ENCODE measurements at places on chromosomes 7 and 10.

- DNase-seq, result no peak
These were observed 142.8 kb upstream of the CALCR start for GRCh38 chr7:93717217-93717900.

DNA sequence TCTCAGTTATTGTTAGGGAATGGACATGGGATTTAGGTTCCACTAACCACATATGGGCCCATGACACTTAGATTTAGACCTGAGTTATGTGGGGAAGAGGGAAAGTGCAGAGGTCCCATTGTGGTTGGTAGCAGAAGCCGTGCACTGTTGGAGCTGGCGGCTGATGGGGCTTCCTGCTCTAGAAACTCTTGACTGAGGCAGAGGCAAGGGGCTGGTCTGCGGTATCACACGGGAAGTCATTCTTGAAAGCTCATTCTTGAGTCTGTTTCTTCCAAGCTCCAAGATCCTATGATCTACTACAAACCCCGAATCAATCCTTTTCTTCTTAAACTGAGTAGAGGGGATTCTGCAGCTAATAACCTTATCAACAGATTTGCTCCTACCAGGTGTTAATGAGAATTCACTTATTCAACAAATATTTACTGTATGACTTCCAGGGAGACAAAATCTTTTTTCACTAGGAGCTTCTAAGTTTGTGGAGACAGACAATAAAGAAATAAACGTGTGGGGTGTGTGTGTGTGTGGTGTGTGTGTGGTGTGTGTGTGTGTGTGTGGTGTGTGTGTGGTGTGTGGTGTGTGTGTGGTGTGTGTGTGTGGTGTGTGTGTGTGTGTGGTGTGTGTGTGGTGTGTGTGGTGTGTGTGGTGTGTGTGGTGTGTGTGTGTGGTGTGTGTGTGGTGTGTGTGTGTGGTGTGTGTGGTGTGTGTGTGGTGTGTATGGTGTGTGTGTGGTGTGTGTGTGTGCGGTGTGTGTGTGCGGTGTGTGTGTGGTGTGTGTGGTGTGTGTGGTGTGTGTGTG is 57.1 kb downstream of the AOC1 start:
- DNase-seq, result no peak

- DNase-seq, result no peak
These were observed 295.8 kb upstream of the LRRTM3 start for GRCh38 chr10:66629996-66630395.

DNA sequence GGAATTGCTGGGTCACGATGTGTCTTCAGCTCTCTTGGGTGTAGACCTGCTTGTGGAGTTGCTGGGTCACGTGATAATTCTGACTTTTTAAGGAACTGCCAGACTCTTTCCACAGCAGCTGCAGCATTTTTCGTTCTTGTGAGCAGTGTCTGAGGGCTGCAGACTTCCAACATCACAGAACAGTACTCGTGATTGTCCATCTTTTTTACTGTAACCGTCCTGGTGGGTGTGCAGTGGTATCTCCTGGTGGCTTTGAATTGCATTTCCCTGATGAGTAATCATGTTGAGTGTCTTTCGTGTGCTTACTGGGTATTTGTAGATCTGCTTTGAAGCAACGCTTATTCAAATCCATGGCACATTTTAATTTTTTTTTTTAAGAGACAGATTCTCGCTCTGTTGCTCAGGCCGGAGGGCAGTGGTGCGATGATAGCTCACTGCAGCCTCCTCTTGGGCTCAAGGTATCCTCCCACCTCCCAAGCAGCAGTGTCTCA is 22.7 kb downstream of the INPP5A start:
- DNase-seq, result no peak

GRCh38 chr10:49817845-49818244 is 55.7 kb upstream of the OGDHL start:
- no peak for DNase-seq

- no peak for DNase-seq
These were observed 68.2 kb upstream of the AGK start for GRCh38 chr7:141483044-141483443.

GRCh38 chr10:26839966-26840627 is 20.7 kb downstream of the ABI1 start:
- DNase-seq, result no peak

- DNase-seq, result no peak
These were observed 16.5 kb upstream of the ANTXRL start for GRCh38 chr10:46270086-46270811.

- DNase-seq, result no peak
These were observed 15.4 kb downstream of the TECTB start for GRCh38 chr10:112298581-112298980.

GRCh38 chr7:69764147-69764546 is 165.9 kb downstream of the AUTS2 start:
- DNase-seq, result no peak

DNA sequence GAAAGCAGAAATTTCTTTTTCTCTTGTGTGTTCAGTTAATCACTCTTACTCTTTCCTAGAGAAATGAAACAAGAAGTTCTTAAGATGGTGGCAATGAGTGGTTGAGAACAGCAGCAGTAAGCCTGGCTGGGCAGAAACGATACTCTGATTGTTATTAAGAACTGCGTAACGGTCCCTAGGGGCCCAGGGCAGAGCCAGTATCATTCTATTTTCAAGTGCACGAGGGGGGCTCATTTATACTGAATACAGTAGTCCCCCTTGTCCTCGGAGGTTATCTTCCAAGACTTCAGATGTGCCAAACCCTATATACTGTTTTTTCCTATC is 64.9 kb downstream of the EEPD1 start:
- no peak for DNase-seq
